Left kidney (tissue), 8 donors: ENCODE measurements at places on chromosomes 13 and 19. TPM values are rescaled to one million over a fixed set of nuclear protein-coding genes. Genes with fewer than 3 reads are reported as not detected.

The CTXN1 gene
- 12.6 TPM for polyA plus RNA-seq

The TTC9B gene
- 0.25 TPM for polyA plus RNA-seq

- DNase-seq, result no peak
These were observed 154.8 kb downstream of the TBC1D4 start for GRCh38 chr13:75327135-75327510.

The PGLYRP2 gene
- not detected for polyA plus RNA-seq

- DNase-seq, result no peak
These were observed 14.7 kb downstream of the HCN2 start for GRCh38 chr19:604355-604754.

DNA sequence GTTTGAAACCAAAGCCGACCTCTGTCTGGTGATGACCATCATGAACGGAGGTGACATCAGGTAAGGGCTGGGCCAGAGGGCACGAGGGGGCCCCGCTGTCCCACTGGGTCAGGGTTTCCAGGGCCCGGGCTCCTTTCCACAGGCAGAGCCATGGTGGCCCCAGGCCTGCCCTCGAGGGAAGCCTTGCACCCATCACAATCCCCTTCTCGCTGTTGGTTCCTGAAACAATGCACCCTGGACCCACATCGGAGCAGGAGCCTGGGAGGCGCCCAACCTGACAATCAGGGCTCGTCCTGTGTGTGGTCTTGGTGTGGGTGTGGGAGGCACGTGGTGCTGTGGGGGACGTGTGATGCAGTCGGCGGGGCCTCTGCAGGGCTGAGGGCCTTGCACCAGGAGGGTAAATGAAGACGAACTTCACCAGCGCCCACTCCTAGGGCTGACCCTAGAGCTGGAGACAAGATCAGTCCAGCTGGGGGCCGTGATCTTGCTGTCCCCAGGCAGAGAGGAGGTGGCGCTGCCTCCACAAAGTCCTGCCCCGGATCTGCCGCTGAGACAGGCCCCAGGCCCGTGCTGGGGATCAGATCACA lies 2.8 kb downstream of the GRK1 start:
- no peak for DNase-seq

DNA sequence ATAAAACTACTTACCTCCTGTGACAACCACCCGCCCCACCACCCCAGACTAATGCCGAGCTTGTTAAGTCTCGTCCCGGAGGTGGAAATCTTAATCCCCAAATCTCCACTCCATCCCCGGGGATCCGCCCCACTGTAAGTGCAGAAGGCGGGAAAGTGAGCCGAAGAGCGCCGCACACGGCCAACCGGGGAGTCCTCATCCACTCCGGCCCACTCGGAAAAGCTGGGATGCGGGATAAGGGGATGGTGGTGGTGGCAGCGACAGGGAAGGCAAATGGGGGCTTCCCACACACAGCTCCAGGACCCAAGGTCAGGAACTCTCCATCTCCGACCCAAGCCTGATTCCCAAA lies 621 bp downstream of the FBL start:
- no peak for DNase-seq

DNA sequence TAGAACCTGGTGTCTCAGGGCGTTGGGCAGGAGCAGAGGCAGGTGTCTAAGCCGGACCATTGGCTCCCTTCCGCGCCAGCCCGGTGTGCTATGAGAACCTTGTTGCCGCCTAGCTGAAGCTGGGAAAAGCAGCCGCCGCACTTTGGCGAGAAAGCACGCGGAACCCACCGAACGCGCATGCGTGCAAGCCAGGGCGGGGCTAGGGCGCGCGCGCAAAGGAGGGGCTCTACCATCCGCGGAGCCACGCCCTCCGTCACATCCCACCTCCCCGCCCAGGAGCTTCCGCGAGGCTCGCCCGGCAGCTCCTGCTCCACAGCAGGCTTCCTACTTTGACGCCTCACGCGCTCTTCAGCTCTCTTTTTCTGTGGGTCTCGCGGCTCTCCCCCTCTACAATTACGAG lies 51.3 kb downstream of the WDR87 start:
- DNase-seq, result peak; percentile 84

The CEACAM8 gene
- 0.22 TPM for polyA plus RNA-seq

The PLK5 gene
- 0.23 TPM for polyA plus RNA-seq

DNA sequence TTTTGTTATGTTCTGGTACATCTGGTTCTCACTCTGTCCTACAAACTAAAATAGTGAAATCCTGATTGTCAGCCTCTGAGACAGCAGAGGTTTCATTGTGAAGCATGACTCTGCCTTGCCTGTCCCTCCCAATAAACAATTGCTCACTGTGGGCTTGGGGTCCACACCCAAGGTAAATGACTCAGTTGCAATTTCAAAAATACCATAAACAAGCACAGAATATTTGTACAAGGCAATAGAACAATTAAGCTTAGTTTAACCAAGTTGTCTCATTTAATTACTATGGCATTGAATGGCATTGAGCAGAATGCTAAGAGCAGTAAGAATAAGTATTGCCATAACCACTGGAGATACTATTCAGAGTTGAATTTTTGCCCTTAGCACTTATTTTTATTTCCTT lies 353.6 kb downstream of the SPRY2 start:
- no peak for DNase-seq

The FXYD3 gene
- polyA plus RNA-seq, result 18.6 TPM

DNA sequence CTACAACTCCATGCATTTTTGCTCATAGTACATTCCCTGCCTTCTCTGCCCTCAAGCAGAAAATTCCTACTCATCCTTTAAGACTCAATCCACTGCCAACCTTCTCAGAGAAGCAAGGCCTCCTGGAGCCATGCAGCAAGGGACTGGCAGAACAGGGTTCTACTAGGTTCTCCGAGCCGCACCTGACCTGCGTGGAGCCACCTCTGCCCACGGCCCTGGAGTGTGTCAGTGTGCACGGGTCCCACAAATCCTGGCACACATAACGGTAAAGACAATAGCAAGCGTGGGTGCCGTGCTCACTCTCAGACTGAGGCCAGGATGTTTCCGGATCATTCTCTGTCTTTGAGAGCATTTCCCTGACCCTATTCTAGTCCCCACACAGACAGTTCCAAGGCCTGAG lies 30.0 kb downstream of the SOX1 start:
- DNase-seq, result no peak

DNA sequence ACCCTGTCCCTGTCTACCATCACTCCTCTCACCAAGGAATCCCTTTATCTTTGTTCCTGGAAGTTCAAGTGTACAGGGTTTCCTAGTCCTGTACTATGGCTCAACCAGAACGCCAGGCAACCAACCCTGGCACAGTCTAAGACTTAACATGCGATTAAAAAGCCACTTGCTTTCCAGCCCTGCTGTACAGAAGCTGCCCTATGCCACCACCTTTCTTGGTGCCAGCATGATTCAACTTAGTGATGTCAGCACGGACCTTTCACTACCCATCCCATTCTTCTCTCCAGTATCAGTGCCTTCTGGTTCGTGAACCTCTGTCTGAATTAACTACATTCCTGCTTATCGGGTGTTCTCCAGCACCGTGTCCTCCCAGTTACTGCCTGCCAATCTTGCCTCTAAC lies 151.1 kb downstream of the KLF12 start:
- no peak for DNase-seq

DNA sequence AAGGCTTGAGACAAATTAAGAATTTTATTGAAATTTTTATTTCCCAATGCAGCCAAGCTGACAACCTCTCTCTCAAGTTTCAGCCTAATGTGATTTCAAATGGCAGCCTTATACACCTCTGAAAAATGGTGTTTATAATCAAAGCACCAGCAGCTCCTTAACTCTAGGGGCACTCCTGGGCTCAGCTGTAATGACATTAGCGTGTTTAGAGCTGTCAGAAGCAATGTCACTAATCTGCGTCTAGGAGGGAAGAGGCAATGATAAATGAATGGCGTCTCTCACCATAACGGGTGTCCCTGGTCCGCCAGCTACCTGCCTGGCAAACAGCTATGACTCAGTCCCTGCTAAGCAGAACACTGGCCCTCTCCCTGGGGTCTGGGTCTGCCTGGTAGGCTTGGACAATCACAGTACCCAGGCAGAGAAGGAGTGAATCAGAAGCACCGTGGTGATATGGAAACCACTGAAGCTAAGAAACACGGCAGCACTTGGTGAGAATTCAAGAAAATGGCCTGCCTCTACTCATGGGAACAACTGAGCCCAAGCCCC lies 131.8 kb upstream of the VSTM2B start:
- DNase-seq, result no peak

The ZNF417 gene
- 43.8 TPM for polyA plus RNA-seq
